Neuronal stem cell (in vitro differentiated cells): ENCODE measurements at places on chromosomes 1 and 21.

- H3K36me3 ChIP-seq = no peaks in the 10 kb centered on the region
- no peaks in the 10 kb centered on the region for H3K27me3 ChIP-seq
- H3K4me3 ChIP-seq = no peak overlapping the region
Observed at GRCh38 chr21:23801292-23801691, 1806.0 kb downstream of the MRPL39 start.

DNA sequence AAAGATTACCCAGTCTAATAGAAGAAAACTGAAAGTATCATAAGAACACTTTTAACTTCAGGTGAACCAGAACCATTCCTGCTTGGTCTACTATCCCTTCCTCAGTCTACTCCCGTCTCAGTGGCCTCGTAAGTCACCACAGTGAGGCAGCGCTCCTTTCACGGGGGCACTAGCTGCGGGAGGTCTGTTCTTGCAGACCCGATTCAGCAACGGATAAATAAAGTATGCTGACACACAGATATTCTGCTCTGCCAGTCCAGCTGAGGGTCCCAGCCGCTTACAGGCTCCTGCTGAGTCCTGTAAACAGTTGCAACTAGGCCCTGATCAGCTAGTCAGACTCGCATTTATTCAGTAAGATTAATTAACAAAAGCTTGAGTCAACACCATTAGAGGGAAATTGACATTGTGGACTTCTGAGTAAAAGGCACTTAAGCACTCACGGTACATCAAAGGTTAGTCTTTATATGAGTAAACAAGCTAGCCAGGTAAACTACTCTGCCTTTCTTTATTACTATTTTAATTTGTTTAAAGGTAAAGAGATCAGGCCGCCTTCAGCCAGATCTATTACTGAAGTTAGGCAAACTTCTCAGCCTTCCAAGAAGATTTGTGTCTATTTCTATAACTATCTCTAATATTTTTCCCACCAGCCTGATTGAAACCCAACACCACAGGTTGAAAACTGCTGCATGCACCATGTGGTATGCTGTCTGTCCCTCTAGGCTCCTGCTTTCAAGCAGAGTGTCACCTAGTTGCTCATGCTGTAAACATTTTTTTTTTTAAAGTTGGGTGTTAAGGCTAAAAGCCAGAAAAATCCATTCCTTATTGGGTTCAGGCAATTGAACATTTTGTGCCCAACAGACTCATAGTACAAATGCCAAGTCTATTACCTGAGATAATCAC lies 87.7 kb downstream of the INTS7 start:
- peaks cover 74% of the 10 kb centered on the region for H3K36me3 ChIP-seq
- H3K4me1 ChIP-seq = no peaks in the 10 kb centered on the region
- H3K27me3 ChIP-seq = no peaks in the 10 kb centered on the region
- no peak overlapping the region for H3K4me3 ChIP-seq
- DNase-seq = no peak
- no peak overlapping the region for H3K27ac ChIP-seq

- no peaks in the 10 kb centered on the region for H3K36me3 ChIP-seq
- no peak for DNase-seq
- no peak overlapping the region for H3K27ac ChIP-seq
- H3K27me3 ChIP-seq = no peaks in the 10 kb centered on the region
Observed at GRCh38 chr1:184660462-184661191, 94.0 kb downstream of the EDEM3 start.

GRCh38 chr1:87644033-87644578 lies 315.4 kb downstream of the LMO4 start:
- H3K27ac ChIP-seq = no peak overlapping the region
- no peak overlapping the region for H3K4me3 ChIP-seq

DNA sequence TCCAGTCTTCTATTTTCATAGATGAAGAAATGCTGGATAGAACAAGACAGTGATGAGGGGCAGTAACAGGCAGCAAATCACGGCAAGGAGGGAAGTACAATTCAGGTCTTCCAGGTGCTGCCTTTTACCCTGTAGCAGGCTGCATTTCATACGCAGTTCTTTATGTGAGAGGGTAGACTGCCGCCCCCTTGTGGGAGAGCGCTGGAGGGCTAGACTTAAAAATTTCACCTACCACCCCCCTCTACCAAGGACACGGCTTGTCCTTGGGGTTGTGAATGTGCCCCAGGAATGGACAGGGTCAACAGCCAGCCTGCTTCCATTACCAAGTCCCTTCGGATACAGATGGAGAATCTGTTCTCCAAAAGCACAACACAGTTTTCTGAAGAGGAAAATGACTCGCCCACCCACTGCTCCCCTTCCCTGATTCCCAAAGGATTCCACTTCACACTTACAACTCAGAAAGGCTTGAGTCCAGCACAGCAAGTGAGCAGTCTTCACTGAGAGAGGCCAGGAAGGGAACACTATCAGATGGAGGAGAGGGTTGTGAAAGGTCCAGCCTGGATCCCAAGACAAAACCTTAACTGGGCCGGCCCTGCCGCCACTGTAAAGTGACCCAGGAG lies 7.4 kb downstream of the WDR77 start:
- no peaks in the 10 kb centered on the region for H3K27me3 ChIP-seq
- peak; percentile 15 for DNase-seq

DNA sequence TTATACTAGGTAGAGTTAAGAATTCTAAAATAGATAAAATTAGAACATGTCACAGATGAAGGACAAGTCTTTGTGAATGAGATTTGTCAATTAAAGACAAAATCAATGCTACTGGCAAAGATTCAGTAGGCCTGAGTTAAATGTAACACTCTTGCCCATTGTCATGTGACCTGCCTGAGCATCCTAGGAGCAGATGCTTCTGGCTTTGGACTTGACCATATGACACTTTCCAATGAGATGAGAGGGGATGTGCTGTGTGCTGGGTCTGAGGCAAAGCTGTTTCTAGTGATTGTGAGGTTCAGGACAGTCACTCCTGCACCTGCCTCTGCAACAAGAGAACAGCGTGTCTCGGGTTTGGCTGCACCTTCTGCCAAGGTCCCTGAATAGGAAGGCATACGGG lies 144.9 kb downstream of the HIVEP3 start:
- no peaks in the 10 kb centered on the region for H3K4me1 ChIP-seq
- peaks cover 5% of the 10 kb centered on the region for H3K27me3 ChIP-seq
- no peaks in the 10 kb centered on the region for H3K36me3 ChIP-seq
- no peak overlapping the region for H3K27ac ChIP-seq

DNA sequence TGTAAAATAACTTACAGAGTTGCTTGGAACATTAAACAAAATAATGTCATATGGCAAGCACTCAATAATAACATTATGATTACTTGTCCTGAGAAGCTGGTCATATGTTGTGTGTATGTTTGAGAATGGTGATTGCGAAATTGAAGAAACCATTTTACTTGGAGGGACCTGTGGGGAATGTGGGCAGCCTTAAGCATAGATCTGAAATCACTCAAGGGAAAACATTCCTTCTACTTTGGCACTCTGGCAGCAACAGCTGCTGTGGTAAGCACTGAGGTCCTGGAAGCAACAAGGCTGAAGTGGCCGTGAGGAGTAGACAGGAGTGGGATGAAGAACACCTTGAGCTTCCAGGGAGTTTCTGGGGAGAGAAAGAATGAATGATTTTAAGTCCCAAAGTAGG lies 165.4 kb upstream of the ADAMTS5 start:
- H3K4me3 ChIP-seq = no peak overlapping the region
- no peaks in the 10 kb centered on the region for H3K27me3 ChIP-seq
- H3K27ac ChIP-seq = no peak overlapping the region
- DNase-seq = no peak

DNA sequence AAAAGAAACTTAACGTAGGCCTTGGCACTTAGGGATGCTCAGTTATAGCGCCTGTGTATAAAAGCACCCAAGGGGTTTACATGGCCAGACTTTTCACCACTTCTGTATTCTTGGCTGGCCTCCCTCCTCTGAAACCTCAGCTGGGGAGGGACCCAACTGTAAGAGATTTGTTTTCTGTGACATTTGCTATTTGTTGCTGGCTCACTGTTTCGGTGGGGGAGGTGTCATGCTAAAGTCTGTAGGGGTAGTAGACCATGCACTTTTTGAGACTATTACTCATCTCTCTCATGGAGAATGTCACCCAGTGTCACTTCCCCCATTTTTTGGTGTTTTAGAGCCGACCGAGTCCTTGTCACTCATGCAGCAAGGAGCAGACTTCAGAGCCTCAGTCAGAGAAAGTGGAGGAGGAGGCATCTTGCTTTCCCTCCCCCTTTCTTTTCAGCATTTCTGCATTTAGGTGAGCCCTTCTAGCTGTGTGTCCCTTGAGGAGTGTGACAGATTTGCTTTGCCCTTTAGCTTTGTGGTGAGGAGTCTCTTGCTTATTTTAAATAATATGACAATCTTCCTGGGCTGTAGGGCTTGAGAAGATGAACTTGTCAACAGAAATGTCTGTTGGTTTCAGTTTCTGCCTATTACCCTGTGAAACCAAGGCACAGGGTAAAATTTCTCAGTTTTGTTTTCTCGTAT lies 160.1 kb downstream of the FASLG start:
- DNase-seq = no peak
- no peak overlapping the region for H3K4me3 ChIP-seq
- H3K27me3 ChIP-seq = no peaks in the 10 kb centered on the region

DNA sequence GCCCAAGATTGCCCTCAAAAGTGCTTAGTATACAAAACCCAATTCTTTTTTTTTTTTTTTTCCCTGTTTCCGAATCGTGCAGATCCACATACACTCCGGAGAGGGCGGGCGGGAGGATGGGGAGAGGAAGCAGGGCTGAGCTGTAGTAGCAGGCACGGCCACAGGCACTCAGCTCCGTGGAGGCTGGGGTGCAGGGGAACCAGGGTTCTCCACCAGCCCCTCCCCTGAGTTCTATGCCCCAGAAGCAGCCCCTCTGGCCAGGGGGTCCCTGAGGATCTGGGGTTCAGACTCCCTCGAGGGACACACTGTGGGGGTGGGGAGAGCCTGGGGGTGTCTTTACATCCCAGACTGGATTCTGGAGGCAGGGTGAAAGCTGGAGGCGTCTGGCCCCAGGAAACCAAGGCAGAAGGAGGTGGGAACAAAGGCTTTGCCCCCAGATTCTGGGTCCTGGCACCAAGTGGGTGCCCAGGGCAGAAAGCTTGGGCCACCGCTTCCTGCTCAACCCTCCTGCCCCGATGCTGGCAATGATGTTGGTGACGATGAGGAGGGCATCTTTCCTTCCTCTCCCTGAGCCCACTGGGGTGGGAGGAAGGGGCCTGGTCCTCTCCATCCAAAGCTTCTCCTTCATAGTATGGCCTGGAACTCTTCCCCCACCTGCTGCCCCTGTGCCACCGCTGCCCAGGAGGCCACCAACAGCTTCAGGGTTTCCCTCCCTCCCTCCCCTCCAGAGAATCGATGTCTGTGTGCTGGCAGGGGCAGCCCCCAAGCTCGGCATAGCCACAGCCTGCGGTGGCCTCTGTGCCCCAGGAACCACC lies 106.4 kb upstream of the TARDBP start:
- no peak overlapping the region for H3K4me3 ChIP-seq
- peaks cover 28% of the 10 kb centered on the region for H3K4me1 ChIP-seq
- no peak overlapping the region for H3K27ac ChIP-seq
- no peaks in the 10 kb centered on the region for H3K27me3 ChIP-seq
- no peaks in the 10 kb centered on the region for H3K36me3 ChIP-seq
- no peak for DNase-seq

DNA sequence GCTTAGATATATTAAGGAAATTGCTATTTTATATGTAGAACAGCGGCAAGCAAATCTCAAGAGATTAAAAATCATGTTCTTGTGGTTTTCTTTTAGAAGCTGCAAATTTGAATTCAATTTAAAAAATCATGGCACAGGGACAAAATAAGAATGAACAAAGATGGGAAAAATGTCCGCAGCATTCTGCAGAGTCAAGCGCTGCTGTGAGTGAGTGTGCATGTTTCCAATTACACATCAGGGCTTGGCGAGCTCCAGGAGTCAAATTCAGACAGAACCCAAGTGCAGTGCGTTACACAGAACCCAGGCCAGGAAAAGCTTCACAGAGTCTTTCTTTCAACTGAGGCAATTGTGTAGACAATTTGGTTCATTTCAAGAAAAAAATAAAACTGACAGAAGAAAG lies 33.3 kb upstream of the ERG start:
- H3K27me3 ChIP-seq = no peaks in the 10 kb centered on the region
- H3K4me3 ChIP-seq = no peak overlapping the region
- no peak for DNase-seq
- no peaks in the 10 kb centered on the region for H3K36me3 ChIP-seq
- H3K4me1 ChIP-seq = no peaks in the 10 kb centered on the region

GRCh38 chr1:156499842-156500542 lies 583 bp downstream of the MEF2D start:
- H3K27ac ChIP-seq = peak overlapping the region; percentile 90
- peak overlapping the region; percentile 92 for H3K4me3 ChIP-seq
- no peak for DNase-seq
- H3K4me1 ChIP-seq = peaks cover 32% of the 10 kb centered on the region

- H3K27ac ChIP-seq = no peak overlapping the region
- no peak for DNase-seq
- peaks cover 13% of the 10 kb centered on the region for H3K27me3 ChIP-seq
- H3K36me3 ChIP-seq = no peaks in the 10 kb centered on the region
- no peak overlapping the region for H3K4me3 ChIP-seq
- no peaks in the 10 kb centered on the region for H3K4me1 ChIP-seq
Observed at GRCh38 chr1:40887012-40887378, 24.8 kb upstream of the CITED4 start.

DNA sequence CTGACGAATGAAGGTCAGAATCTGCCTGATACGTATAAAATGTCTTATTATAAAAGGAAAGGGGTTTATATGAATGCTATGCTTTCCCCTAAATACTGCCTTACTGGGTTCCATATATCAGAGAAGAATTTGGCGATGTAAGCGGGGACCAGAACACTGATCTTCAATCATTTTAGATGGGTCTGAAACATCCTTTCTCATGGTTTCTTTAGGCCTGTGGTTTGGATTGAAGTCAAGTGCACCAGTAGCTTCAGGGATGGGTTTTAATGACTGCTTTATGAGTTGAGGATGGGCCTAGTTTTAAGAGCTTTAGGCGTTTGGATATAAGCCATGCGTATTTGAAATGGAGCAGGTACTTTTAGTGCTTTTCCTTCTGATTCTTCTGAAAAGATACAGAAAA lies 6.9 kb downstream of the FMN2 start:
- no peaks in the 10 kb centered on the region for H3K36me3 ChIP-seq
- DNase-seq = no peak
- no peak overlapping the region for H3K4me3 ChIP-seq
- no peaks in the 10 kb centered on the region for H3K27me3 ChIP-seq
- no peak overlapping the region for H3K27ac ChIP-seq
- peaks cover 27% of the 10 kb centered on the region for H3K4me1 ChIP-seq

- H3K4me1 ChIP-seq = no peaks in the 10 kb centered on the region
- no peak for DNase-seq
- H3K27ac ChIP-seq = no peak overlapping the region
- H3K4me3 ChIP-seq = no peak overlapping the region
Observed at GRCh38 chr1:203395751-203396150, 44.8 kb upstream of the FMOD start.
